ENCODE measurements at places on chromosomes 13 and 19.

DNA sequence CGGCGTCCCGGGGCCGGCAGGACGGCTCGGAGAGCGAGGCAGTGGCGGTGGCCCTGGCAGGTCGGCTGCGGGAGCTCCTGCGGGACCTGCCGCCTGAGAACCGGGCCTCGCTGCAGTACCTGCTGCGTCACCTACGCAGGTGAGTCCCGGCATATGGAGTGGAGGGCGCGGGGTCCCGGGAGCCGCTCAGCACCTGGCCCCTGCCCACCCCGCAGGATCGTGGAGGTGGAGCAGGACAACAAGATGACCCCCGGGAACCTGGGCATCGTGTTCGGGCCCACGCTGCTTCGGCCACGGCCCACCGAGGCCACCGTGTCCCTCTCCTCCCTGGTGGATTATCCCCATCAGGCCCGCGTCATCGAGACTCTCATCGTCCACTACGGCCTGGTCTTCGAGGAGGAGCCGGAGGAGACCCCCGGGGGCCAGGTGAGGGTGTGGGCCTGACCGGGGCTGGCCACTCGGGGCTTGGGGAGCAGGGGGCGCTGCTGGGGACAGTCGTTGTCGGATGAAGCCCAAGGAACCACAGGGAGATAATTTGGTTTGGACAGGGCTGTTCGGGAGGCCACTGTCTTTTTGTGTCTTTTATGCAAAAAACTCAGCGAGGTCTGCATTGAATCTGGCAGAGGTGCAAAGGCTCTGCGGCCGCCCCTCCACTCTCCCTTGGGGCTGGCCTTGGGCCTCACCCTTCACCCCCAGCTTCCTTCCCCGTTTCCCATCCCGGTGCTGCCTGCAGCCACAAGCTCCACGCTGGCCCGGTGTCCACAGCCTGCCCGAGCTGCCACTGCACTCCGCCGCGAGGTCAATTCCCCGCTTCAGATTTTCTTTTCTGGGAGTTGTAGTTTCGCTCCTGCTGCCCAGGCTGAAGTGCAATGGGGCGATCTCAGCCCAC lies 12.0 kb downstream of the POLR2E start:
- DNase-seq, result no peak

DNA sequence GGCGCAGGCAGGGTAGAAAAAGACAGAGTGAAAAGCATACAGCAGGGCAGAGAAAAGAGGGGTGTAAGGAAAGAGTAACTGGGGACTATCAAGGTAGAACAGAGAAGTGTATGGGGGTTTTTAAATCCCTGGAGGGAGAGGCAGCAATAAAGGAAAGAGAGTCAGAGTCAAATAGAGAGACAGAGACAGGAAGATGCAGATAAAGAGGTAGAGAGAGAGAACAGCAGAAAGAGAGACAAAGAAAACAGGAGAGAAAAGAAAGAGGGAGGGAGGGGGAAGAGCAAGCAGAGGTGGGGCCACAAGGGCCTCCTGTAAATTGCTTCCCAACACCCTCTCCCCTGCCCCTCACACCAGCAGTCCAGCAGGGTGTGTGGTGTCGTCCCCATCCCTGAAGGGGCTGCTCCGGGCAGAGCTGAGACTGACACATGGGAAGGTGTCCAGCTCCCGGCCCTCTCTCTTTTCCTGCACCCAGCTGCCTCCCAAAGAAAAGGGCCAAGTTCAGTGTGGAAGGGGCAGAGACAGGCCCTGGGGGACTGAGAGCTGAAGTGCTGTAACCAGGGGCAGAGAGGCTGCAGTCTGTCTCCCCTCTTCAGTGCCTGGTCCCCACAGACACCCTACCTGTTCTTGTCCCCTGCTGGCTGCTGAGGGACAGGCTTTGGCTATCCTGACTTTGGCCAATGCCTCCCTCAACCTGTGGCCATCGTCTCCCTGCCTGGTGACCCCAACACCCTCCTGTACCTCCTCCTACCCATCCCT lies 17.4 kb upstream of the POU2F2 start:
- no peak for DNase-seq

DNA sequence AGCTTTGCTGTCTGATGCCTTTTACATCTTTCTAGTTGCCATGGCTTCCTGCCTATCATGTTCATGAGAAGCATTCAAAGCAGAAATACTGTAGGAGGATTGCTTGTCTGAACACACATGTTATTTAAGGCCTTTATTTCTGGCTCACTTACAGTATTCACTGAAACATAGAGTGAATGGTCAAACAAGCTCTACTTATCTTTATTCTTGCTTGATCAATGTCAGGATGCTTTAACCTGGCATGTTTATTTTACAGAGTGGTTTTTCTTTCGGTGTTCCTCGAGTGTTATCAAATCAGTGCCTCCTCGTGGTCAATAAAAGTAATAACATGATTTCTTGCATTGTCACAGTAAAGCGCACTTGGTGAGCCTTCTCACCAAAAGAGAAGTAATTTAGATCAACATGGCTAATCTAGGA lies 73.5 kb upstream of the PCDH17 start:
- DNase-seq, result no peak

GRCh38 chr13:51178456-51179074 lies 43.6 kb upstream of the FAM124A start:
- DNase-seq, result no peak

DNA sequence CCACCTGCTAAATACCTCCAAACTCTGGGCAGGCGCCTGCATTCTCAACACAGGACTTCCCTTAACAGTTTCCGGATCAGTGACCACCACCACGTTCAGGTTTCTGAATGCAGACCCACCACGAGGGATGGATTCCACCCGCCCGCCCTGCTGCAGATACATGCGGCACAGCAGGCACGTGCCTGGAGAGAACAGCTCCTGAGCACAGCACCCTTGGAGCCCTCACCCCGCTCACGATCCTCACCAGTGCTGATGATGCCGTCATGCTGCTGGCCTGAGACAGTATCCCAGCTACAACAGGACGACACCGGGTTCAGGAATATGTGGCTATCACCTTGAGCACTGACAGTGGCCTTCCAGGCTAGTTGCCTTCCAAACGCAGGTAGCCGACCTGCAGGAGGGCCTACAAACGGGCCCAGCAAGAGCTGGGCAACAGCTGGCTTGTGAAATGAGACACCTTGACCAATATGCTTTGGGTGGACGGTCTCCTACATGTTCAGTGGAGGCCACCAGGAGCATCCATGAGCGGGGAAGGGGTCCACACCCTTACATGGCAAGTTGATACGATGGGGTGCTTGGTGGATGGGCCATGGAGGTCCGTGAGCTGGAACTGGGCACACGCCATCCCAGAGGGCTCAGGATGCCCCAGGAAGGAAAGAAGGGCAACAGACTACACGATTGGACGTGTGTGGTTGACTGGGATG lies 9.9 kb upstream of the QTRT1 start:
- no peak for DNase-seq

DNA sequence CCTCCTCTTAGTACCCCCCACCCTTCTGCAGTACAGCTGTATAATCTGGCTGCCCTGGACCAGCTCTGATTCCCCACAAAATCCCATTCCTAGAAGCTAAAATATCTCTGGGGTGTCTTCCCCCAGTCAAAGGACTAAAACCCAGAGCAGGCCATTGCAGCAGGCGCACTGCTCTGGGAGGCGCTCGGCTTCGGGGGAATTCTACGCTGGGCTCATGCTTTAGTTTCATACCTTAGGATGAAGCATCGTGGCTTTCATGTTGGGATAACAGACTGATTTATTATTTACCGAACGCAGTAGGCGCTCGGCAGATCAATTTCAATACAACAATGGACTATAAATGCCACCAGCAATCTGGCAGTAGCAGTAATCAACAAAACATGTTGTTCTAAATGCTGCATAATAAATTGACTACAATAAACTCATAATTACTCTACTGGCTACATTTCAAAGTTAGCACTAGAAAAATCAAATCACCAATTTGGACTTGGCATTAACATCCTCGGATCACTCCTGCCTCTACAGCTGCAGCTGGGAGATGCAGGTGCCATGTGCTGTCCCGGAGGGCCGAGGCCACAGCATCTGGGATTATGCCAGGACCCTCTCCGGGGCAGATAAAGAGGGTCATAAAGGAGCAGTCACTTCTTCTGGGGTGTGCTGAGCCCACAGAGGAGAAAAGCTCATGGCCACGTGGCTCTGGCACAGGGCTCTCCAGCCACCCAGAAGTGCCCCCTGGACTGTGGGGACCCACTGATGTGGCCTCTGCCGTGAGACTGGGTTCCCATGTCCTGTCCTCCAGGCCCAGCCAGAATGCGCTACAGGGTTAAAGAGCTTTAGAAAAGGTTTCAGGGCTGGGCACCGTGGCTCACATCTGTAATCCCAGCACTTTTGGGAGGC lies 35.3 kb downstream of the CEBPG start:
- no peak for DNase-seq

DNA sequence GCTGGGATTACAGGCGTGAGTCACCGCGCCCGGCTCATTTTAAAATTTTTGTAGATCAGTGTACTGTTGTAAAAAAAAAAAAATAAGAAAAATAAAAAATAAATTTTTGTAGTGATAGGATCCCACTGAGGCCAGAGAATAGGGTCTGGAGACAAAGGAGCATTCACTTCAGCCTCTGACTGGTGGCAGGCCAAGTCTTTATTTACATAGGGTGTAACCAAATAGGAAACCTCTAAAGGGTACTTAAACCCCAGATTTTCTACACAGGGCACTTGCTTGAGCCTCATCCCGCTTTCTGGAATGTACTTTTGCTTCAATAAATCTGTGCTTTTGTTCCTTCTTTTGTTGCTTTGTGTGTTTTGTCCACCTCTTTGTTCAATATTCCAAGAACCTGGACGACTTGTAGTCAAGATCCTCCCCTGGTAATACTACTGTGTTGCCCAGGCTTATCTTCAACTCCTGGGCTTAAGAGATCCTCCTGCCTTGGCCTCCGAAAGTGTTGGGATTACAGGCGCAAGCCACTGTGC lies 2.1 kb upstream of the PDCD2L start:
- no peak for DNase-seq

- no peak for DNase-seq
Measured at GRCh38 chr13:84400706-84401105, 518.4 kb upstream of the SLITRK1 start.

- DNase-seq, result no peak
Measured at GRCh38 chr13:39106216-39107005, 68.2 kb downstream of the NHLRC3 start.

GRCh38 chr13:95463531-95463930 lies 89.0 kb upstream of the CLDN10 start:
- DNase-seq, result no peak

- DNase-seq, result peak; percentile 89
Measured at GRCh38 chr13:109786457-109787134, at the start of gene IRS2. TSS of gene IRS2 (minus strand) at chr13:109786583. CDS start at chr13:109786053, 530 bp downstream.
